Astrocyte of the cerebellum (primary cell): ENCODE measurements at places on chromosomes 1 and 21.

DNA sequence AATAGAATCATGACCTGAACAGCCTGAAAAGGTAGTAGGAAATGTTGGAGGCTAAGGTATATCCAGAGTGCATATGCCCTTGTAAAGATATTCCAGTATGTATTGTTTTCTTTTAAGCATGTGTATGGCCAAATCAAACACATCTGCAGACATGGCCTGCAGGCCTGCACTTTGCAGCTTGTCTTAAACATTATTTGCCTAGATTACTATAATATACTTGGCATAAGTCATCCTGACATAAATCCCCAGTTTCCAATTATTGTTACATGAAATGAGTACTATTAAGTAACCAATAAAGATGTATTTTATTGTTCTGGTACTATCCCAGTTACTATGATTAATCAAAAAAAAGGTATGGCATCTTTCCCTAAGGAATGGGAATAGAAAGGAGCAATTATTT lies 169.1 kb upstream of the PTBP2 start:
- DNase-seq = no peak

GRCh38 chr1:56755911-56756310 lies 63.3 kb downstream of the FYB2 start:
- no peak for DNase-seq

DNA sequence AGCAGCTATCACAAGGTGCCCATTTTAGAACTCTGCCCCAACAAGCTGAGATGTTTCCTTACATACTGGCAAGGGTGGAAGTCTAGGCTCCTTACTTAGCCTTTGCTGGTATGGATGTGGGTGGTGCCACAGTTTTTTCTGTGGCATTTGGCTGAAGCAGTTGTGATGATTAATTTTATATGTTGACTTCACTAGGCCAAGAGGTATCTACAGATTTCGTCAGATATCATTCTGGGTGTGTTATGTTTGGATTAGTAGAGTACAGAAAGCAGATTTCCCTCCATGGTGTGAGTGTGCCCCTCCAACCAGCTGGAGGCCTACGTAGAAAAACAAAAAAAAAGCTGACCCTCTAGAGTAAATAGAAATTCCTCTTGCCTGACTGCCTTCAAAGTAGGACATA lies 317.0 kb downstream of the BARHL2 start:
- no peak for DNase-seq

- peak; percentile 67 for DNase-seq
These were observed 82.3 kb downstream of the ITPKB start for GRCh38 chr1:226656601-226657277.

GRCh38 chr1:24009406-24009805 lies 29.3 kb upstream of the SRSF10 start:
- no peak for DNase-seq

DNA sequence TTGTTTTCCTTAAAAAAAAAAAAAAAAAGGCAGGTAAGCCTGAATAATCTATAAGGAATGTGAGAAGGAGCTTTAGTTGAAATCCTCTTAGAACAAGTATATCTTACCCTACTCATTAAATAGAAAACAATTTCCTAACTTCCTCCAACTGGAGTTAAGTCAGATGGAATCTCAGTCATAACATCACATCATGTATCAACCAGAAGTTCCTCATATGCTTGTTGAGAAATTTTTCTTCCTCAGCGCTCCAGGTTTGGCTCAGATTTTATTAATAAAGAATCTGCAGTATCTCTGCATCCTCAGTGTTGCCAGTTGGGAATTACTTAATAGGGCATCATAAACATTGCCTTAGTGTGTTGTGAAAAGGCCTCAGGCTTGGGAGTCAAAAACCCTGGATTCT lies 37.6 kb downstream of the DUSP10 start:
- DNase-seq = no peak

DNA sequence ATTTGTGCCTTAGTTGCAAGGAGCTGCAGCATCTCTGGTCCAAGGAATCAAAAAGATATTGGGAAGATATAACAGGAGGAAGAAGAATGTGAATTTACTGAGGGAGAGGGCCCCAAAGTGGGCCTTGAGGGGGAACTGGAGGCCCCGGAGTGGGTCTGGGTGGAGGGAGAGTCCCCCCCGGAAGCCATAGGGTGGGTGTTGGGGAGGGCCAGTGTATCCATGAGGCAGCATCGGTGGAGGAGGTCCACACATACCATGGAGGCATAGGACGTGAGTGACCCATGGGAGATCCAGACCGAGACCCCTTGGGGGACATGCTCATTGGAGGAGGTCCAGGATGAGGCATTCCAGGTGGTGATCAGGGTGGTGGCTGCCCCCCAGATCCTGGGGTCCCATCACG lies 708 bp upstream of the C1orf167 start:
- DNase-seq = no peak

DNA sequence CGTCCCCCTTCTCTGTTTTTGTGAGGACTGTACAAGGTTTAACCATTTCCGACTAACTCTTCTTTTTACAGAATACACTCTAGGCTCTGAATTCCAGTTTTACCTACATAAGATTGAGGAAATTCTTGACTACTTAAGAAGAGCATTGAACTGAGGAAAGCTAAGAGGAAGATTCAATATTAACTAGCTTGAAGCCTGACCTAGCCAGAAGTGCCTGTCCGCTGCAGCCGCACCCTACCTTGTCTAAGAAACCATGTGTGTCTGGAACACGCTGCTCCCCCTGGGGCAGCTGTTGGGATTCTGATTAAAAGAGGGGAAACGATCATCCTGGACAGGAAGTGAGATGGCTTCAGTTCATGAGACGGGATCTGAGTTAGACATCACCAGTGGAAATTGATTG lies 28.9 kb downstream of the CA6 start:
- DNase-seq = no peak

- DNase-seq = no peak
These were observed 30.7 kb upstream of the WASF2 start for GRCh38 chr1:27520651-27521050.

DNA sequence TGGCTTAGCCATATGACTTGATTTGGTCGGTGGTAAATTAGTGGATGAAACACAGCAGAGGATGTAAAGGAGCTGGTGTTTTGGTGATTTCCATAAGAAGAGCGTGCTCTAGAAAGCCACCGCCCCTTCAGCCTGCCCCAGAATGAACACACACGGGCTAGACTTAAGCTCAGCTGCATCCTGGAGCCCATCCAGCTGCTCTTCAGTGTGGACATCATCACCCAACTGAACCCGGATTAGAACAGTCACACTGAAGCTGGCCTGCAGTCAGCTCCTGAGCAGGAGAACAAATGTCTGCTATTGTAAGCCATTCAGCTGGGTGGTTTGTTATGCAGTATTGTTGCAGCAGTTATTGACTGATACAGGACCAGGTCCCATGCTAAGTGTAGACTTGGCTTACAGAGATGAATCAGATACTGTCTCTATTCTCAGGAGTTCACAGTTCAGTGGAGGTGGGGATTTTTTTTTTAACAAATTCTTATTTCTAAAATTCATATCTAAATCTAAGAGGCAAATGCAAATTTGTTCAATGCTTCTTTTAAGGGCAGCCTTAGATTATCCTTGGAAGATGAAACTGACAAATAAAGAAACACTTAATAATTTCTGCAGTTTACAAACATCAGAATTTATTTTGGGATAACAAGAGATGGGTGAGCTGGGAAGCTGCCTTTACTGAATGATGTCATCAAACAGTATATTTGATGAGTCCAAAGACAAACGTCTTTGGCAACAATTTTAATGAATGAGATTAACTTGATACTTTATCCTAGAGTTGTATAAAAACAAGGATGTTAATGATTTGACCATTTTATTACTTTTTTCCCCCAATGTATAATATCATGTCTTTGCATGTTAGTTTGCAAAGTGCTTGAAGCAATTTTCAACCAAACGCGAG lies 251.2 kb downstream of the TRABD2B start:
- DNase-seq = no peak

DNA sequence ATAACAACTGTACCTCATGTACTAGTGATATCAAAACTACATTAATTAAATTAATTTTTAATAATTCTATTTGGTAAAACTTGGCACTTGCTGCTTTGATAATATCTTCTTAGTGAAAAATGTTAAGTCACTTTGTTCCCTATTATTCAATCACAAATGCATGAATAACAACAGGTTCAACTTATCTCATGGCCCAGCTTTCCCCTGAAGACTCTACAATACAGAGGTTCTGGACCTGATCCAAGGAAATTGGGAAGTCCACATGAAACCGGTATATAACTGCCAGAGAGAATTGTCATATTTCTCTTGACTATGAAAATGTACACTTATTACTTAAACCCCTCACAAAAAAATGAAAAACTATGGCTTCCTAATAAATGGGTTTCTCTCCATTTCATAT lies 33.9 kb upstream of the PTPRC start:
- no peak for DNase-seq

- DNase-seq = no peak
These were observed 29.1 kb downstream of the NTPCR start for GRCh38 chr1:232979558-232979957.

GRCh38 chr1:115594600-115594999 lies 47.2 kb upstream of the VANGL1 start:
- no peak for DNase-seq

GRCh38 chr21:28769683-28770082 lies 223.0 kb downstream of the LTN1 start:
- no peak for DNase-seq

DNA sequence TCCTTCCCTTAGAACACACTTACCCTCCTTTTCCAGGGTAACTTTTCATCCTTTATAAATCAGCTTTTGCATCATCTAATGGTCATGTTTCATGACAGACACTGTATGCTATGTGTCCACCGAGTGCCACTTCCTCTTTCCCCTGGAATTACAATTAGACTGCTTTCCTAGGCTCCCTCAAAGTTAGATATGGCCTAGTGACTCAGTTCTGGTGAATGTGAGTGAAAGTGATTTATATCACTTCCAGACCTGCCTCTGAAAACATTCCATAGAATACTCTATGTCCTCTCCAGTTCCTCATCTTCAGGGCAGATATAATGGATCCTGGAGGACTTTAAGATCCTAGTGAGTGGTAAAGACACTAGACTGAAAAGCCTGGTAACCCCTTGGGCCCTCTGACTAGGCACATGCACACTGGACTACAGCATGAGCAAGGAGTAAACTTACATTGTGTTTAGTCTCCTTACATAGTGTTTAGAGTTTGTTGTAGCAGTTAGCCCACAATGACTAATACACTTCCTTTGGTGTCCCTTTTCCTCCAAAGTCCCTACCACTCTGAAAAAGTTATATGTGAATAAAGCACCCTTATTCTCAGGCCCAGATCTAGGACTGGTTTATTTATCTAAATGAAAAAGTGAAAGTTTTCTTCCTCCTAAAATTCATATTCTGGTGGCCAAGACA lies 59.3 kb downstream of the GPR88 start:
- DNase-seq = peak; percentile 31

DNA sequence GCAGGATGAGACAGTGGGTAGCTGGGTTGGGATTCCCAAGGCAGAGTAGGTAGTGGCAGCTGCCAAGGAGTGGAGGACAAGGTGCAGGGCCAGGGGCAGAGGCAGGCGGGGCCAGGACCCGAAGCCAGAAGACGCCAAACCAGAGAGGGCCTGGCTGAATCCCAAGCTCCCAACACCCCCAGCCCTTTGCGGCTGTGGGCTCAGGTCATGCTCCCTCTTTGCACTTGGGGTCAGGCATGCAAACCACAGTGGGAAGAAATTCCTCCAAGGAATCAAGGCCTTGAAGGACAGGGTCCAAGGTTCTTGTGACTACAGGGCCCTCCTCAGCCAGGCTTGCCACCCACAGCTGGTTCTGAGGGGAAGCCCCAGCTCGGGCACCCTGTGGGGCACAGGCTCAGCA lies 6.2 kb downstream of the C1orf210 start:
- DNase-seq = no peak

GRCh38 chr1:205510308-205510950 lies 6.0 kb downstream of the CDK18 start:
- no peak for DNase-seq

DNA sequence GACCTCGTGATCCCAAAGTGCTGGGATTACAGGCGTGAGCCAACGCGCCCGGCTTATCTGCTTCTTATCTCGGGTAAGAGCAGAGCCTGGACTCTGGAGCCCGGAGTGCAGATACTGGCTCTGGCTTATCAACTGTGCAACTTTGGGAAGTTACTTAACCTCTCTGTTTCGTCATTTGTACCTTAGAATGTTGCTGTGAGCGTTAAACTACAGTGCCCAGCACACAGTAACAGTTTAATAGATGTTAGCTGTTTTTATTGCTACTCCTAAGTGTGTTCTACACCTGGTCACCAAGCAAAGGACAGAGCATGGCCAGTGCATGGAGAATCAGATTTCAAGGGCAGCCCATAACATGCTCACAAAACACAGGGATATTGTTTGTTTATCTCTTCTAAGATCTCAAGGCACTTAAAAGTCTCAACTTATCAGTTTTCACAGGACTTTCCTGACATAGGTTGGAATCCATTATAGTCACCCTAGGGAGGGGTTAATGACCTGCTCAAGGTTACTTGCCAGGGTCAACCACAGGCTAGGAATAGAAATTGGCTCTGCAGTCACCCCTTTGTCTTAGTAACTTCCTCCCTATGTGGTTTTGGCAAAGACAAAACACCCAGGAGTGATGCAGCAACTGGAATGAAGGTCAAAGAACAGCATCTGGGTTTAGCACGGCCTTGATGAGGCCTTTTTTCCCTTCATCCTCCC lies 22.5 kb upstream of the SRP9 start:
- DNase-seq = peak; percentile 76

GRCh38 chr1:48920851-48921250 lies 144.2 kb upstream of the BEND5 start:
- no peak for DNase-seq

GRCh38 chr1:182603646-182604174 lies 479 bp downstream of the RGS16 start:
- no peak for DNase-seq

GRCh38 chr1:87197156-87197555 lies 131.5 kb upstream of the LMO4 start:
- DNase-seq = peak; percentile 5

DNA sequence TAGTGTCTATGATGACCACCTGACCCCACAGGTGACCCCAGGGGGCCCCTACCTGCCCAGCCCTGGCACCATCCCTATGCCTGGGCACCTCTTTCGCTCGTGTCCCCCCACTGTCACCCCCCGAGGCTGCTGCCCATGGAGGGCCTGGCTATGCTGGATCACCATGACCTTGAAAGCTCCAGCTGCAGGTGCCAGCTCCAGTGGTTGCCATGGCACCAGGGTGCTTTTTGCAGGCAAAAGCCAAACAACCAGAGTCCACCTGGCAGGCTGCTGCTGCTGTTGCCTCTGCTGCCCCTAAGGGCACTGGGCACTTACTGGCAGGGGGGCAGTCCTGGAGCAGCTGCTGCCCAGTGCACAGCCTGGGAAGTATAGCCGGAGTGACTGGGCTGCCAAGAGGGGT lies 21.7 kb downstream of the ETNK2 start:
- no peak for DNase-seq

- DNase-seq = no peak
These were observed 431.0 kb downstream of the DPYD start for GRCh38 chr1:97489834-97490233.
